ENCODE measurements at places on chromosomes 3 and 15. TPM values are rescaled to one million over a fixed set of nuclear protein-coding genes. Genes with fewer than 3 reads are reported as not detected.
A peak's percentile ranks its signal among the peaks of the same experiment; 100 is the strongest.

- no peak for DNase-seq
Observed at GRCh38 chr3:16180737-16181134, 6.3 kb downstream of the GALNT15 start.

DNA sequence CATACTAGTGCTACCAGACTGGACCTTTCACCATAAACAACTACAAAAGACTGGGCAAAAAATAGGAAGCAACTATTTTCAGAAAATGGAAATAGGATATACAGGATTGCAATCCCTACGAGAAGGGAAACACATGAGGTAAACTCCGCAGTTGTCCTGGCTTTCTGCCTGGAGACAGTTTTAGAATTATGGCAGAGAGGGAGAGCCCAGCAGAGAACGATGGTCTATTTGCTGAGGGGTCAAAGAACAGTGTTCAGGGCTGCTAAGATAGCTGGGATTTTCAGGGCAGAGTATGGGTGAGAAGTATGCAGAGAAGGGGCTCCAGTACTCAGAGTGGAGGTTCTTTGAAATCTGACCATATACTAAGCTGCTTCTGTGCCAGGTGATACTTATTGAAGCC, 163.4 kb downstream of the CHDH start:
- DNase-seq: no peak

GRCh38 chr3:154122552-154122911, 1.3 kb downstream of the ARHGEF26 start:
- DNase-seq: no peak

- peak; percentile 25 for DNase-seq
Observed at GRCh38 chr3:136893848-136894443, 31.9 kb downstream of the NCK1 start.

- DNase-seq: peak; percentile 86
Observed at GRCh38 chr3:107956991-107957900, 133.6 kb downstream of the CD47 start.

- DNase-seq: no peak
Observed at GRCh38 chr3:8835385-8835784, 66.0 kb upstream of the OXTR start.

DNA sequence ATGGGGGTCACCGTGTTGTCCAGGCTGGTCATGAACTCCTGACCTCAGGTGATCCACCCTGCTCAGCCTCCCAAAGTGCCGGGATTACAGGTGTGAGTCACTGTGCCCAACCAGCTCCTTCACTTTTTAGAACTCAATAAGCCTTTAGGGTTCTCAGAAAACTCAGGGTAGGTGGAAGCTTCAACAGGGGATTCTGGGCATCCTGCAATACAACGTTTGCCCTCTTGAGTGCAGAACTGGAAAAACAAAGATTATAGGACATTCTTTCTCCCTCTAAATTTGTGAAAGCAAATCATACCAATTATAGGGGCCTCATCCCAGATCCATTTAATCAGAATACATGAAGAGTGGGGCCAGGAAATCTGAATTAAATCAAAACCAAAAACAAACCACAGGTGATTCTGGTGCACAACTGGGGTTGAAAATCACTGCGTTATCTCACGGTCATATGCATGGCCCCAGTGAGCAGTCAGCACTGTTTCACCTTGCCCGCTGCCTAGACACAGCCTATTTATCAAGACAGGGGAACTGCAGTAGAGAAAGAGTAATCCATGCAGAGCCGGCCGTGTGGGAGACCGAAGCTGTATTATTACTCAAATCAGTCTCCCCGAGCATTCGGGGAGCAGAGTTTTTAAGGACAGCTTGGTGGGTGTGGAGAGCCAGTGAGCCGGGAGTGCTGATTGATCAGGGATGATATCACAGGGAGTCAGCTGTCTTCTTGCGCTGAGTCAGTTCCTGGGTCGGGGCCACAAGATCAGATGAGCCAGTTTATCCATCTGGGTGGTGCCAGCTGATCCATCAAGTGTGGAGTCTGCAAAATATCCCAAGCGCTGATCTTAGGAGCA, 58.4 kb downstream of the TMEM44 start:
- peak; percentile 67 for DNase-seq

GRCh38 chr3:26637698-26638097, 15.1 kb downstream of the LRRC3B start:
- no peak for DNase-seq

- DNase-seq: peak; percentile 40
Observed at GRCh38 chr15:43872416-43873020, 45.7 kb downstream of the WDR76 start.

- peak; percentile 11 for DNase-seq
Observed at GRCh38 chr3:156551746-156552145, 3.2 kb downstream of the SSR3 start.

DNA sequence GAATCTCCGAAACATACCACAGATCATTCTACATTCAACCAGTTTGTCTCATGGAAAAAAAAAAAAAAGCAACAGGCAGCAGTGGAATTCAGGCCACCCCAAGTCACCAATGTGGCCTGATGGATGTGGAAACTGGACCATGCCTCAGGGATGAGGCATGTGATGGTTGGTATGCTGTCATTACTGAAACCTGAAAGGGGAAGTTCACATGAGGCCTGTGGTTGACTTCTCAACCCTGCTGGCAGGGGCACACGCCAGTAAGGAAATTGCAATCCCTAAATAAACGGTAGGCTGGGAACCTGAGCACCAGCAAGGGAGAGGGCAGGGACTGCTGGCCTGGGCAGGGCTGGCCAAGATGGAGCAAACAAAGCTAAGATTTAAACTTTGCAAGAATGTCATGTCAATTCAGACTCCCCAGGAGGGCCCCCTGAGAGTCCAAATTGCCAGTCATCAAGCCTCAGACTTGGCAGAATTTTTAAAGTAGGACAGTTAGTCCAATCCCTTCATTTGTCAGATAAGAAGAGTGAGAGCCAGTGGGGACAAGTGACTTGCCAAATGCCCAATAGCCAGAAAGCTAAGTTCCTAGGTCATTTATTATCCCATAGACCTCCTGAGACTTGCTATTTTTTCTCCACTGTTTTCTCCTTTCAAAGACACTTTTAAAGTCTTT, 310.4 kb downstream of the ERC2 start:
- DNase-seq: peak; percentile 77

DNA sequence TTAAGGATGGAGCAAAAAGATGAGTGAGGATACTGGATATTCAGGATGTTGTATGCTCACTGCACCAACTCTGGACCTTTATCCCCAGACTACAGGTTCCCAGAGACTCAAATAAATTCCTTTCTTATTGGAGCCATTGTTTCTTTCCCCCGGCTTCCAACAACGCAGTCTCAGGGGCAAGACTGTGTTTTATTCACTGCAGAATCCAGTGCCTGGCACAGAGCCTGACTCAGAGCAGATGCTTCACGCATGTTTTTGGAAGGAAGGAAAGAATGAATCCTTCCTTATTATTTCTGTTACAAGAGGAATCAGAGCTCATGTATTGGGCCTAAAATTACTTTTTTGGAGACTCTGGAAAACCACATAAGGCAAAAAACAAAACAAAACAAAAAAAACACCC, 96.0 kb upstream of the VGLL4 start:
- no peak for DNase-seq

DNA sequence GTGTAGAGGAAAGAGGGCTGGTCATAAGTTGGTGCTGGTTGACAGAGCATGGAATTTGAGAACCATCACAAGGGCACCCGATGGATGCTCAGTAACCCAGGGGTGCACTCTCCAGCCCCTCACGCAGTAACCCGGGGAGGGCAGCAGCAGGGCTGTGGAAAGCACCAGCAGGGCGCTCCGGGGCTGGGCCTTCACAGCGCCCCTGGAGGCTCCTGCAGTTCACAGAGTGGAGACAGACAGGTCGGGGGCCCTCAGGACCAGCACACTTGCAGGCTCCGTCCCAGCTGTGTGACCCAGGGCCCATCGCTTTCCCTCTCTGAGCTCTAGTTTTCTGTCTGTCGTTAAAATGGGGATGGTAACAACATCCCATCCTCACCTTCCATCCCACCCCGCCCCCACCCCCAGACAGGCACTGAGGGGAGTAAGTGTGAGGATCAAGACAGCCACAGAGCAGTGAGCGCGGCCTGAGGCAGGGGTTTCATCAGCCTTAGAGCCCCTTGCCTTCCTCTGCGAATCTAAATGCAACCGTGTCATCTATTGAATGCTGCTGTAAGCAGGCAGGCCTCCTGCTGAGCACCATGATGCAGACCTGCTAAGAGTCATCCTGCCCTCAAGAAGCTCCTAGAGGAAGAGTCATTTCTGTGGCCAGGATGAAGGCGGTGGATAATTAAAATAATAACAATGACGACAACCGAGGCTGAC, 90.2 kb upstream of the LINGO1 start:
- no peak for DNase-seq

DNA sequence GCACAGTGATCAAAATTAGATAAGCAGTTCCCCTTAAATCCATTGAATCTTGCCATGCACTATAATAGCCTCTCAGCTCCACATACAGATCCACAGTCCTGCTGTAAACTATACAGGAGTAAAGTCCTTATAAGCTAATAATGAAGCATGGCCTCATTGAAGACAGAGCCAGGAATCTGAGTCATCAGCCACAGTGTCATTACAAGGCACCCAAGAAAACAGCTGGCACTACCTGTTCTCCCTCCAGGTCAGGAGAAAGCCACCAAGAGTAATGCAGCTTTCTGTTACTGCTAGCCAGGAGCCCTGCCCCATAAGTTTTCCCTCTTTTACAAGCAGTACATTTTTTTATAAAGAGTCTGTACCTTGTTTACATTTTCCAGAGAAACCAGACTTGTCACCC, 27.3 kb downstream of the WDR49 start:
- DNase-seq: no peak

- DNase-seq: no peak
Observed at GRCh38 chr3:112512320-112512719, 13.0 kb upstream of the BTLA start.

- DNase-seq: no peak
Observed at GRCh38 chr3:162842549-162843216, 1346.1 kb downstream of the OTOL1 start.

DNA sequence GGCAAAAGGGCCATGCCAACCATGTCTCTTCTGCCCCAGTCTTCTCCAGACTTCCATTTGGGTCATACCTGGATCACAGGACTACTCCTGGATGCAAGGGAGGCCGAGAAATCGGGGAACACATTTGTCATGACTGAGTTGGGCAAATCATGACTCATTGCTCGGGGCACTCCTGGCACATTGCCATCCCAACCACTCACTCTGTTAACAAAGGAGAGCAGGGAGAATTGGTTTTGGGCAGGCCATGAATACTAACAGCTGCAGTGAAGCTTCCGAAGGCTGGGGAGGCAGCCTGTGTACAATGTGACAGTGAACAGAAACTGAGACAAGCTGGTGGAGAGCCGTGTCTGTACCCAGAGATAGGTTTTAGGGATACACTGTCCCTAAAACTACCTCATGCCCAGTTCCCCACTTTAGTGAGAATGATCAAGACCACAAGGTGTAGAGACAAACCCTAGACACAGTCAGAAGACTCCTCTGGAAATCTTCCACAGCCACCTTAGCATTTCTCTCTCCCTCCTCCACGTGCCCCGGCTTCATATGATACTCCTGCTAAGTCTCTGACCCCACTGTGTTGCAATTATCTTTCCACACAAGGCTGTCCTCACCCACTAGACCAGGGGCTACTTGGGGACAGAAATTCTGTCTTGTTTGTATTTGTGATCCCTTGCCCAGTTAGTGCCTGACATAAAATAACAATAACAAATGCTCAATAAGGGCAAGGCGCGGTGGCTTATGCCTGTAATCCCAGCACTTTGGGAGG, 10.5 kb upstream of the BUB1B start:
- peak; percentile 43 for DNase-seq

GRCh38 chr3:177742273-177742672, 545.0 kb upstream of the TBL1XR1 start:
- DNase-seq: no peak

GRCh38 chr15:74610302-74610951, 5.2 kb upstream of the CLK3 start:
- no peak for DNase-seq

DNA sequence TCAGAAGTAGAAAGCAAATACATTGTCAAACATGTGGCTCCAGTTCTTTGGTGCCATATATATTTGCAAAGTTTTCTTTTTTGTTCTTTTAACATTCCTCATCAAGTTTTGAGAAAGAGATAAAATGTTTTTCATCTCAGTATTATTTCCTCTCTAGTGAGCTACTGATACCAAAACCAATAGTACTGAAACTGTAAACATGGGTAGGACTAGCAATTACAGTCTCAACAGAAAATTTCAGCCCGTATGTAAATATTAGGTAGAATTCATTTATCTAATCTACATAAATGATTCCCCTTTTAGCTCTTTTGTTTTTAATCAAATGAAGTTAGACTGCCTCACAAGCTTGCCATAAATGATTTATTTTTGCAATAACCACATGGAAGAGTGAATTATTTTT, 21.4 kb downstream of the SECISBP2L start:
- no peak for DNase-seq

GRCh38 chr3:132161608-132162007, 126.8 kb upstream of the CPNE4 start:
- DNase-seq: peak; percentile 40

DNA sequence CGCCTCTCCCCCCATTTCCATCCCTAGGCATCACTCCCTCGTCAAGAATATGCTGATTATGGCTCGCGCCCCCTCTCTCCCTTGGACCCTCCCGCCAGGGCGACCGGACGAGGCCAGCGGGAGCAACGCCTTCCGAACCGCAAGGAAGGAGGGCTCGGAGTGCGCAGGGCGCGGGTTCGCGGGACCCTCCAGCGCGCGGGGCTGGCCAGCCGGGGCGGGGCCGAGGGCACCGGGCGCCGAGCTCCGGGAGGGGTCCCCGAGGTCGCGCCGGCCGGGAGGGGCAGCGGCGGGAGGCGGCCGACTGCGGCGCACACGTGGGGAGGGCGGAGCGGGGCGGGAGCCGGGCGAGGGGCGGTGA, 483 bp downstream of the EHD4 start:
- DNase-seq: peak; percentile 35

- no peak for DNase-seq
Observed at GRCh38 chr15:81889485-81889881, 156.3 kb downstream of the MEX3B start.

- DNase-seq: no peak
Observed at GRCh38 chr15:64461721-64462162, 1.4 kb downstream of the ZNF609 start.

DNA sequence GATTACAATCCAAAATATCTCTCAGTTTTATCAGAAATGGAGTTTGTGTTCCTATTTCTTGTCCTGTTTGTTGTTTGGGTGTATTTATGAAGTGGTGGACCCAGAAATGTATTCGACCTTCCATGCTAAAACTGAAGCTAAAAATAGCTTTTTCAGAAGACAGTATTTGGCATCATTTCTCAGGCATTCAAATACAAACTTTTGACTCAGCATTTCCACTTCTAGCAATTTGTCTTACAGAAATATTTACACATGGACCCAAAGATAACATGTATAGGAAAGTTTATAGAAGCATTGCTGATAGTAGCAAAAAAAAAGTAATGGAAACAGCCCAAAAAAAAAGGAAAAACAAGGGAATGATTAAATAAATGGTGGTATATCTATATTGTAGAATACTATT, 156.3 kb downstream of the HCN4 start:
- DNase-seq: no peak

VIPR1 gene
- total RNA-seq: not detected

REC114 gene
- not detected for total RNA-seq

KIF23 gene
- total RNA-seq: 33.8 TPM

KBTBD8 gene
- total RNA-seq: 4.9 TPM

SLC22A14 gene
- total RNA-seq: not detected

C2CD4A gene
- not detected for total RNA-seq

GOLGA8S gene
- not detected for total RNA-seq

CHST2 gene
- total RNA-seq: 0.36 TPM

EBLN2 gene
- 0.79 TPM for total RNA-seq

SLC9A9 gene
- 0.20 TPM for total RNA-seq

PLCH1 gene
- not detected for total RNA-seq

KNL1 gene
- total RNA-seq: 16.1 TPM
